Fibroblast of lung (primary cell): ENCODE measurements at places on chromosomes 12 and 14.

- no peak for DNase-seq
These were observed 20.5 kb upstream of the IFNG-AS1 start for GRCh38 chr12:67968725-67969124.

GRCh38 chr12:6347367-6348338 is 5.8 kb upstream of the TNFRSF1A start:
- peak; percentile 71 for DNase-seq

- DNase-seq: no peak
These were observed 51.6 kb downstream of the PPP4R4 start for GRCh38 chr14:94225460-94226378.

DNA sequence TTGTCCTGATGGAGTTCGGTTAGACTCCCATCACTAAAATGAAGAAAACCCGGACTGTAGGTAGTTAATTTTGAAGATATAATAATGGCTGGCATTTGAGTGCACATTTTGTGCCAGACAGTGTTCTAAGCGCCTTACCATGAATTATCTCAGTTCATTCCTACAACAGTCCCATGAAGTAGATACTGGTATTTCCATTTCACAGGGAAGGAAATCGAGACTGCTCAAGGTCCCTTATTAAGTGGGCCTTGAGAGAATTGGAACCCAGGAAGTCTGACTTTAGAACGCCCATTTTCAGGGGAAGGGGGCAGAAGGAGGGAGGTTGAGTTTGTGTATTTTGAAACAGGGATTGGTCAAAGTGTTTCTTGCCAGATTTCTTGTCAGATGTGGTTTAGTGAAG is 855 bp downstream of the MNAT1 start:
- no peak for DNase-seq

GRCh38 chr12:40697566-40698259 is 5.5 kb downstream of the CNTN1 start:
- DNase-seq: no peak

DNA sequence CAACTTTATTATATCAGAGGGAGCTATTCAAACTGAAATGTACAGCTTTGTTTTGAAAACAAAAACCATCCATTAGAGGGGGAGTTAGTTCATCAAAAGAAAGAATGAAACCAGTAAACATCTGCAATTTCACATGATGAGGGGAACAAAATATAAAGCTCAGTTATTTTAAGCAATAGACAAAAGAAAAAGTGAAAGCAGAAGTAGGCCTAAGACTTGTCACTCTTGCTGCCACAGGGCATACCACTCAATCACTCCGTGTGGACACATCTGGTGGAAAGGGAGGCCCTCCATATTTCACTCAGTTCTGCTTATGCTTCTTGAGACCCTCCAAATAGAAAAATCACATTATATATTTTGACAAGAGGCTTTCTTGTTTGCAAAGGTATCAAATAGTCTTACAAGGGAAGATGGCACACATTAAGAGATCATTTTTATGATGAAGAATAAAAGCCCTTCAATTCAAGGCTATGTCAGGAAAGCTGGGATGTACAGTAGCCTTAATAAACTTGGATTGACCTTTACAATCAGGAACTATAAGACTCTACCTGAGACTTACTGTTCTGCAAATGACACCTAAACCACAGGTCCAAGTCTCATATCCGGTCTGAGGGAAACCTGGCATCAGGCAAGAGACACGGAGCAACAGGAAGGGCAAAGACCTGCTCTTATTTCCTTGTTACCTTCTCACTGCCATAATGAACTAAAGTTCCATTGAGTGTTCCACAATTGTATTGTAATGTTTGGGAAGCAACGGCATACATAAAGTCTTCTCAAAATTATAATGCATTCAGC is 222.5 kb upstream of the GRIP1 start:
- DNase-seq: no peak

- DNase-seq: no peak
These were observed 207.1 kb downstream of the ANO4 start for GRCh38 chr12:101001669-101002068.

GRCh38 chr12:32390572-32391219 is 8.7 kb upstream of the FGD4 start:
- DNase-seq: no peak

DNA sequence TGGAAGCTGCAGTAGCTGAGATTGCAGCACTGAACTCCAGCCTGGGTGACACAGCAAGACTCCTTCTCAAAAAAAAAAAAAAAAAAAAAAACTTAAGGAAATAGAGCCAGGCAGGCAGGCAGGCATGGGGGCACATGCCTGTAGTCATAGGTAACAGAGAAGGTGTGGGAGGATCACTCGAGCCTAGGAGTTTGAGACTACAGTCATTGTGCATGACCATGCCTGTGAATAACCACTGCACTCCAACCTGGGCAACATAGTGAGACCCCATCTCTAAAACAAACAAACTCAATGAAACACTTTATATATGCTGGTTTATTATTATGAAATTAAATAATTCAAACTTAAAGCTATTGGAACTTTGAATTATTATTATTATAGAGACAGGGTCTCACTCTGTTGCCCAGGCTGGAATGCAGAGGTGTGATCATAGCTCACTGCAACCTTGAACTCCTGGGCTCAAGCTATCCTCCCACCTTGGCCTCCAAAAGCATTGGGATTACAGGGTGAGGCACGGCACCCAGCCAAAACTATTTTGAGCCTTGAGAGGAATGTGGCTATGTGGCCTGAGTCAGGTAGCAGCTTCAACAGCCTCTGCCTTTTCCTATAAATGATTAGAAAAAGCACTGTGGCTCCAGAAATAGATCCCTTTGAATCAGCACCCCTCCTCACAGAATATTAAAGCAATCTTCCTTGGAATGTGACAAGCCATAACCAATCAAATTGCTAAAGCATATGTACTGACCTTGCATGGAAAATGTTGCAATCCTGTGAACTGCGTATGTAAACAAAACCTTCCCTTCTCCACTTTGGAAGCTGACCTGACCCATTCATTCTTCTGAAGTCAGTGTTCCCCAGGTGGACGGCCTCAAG is 34.7 kb upstream of the YY1 start:
- DNase-seq: peak; percentile 32

DNA sequence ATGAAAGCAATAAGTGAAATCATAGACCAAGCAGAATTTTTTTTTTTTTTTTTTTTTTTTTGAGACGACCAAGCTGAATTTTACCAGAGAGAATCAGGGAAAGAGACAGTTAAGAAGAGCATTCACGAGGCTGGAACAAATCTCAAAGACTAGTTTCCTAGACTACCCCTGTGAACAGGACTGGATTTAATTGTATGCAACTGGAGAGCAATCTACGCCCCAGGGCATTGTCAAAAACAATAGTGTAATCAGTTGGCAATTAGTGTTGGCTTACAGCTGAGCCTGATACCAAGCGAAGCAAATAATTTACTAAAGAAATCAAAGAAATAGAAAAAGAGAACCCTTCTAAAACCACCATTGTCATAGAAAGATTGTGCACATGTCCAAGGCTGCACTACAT is 232.9 kb upstream of the CPNE8 start:
- DNase-seq: no peak

- DNase-seq: no peak
These were observed 98.9 kb downstream of the ARID2 start for GRCh38 chr12:45828402-45828801.

DNA sequence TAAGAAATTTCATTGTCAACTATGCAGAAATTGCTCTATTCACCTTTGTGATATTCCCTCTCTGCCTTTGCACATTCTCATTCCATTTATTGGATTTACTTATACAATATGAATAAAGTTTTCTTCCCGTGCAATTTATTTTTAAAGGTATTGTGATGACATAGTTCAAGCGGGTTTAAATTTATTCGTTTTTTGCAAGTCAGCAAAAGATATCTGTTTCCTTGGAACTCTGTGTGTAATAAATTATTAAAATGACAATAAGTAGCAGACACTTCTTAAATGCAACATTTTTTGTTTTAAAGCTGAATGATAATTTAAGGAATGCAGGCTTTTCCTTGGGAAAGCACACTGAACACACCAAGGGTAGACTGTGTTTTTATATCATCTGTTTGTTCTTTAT is 143.1 kb downstream of the SLC41A2 start:
- no peak for DNase-seq

GRCh38 chr14:76376878-76377734 is 1.2 kb downstream of the ESRRB start:
- no peak for DNase-seq

GRCh38 chr14:76133103-76133502 is 18.6 kb upstream of the GPATCH2L start:
- peak; percentile 11 for DNase-seq

DNA sequence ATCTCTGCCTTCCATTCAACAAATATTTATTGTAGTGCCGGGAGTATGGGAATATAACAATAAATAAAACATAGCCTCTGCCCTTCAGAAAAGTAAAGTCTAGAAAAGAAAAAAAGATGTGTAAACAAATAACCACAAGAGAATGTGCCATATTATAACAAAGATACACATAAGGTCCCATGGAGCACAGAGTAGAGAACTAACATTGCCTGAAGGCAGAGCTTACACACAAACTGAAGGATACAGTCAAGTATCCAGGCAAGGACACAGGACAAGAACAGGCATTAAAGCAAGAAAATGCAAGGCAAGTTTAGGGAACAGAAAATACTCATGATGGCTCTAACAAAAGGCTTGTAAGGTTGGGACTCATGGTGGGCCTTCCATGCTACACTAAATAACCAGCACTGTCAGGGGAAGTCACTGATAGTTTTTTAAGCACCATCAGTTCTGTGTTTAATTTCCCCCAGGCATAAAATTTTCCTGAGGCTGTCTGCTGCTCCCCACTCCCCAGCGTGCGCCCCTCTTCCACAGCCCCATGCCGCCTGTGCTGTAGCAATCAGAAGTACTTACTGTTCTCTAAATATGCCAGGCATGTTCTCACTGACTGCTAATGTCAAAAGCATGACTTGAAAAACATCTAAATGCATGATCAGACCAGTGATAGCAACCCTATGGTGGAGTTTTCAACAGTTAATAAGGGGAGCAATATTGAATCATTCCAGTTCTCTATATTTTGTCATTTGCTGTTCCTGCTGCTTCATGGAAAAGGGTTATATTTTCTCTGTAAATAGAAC is 77.8 kb downstream of the ANKS1B start:
- no peak for DNase-seq

GRCh38 chr14:67641902-67642749 is 22.4 kb downstream of the ARG2 start:
- no peak for DNase-seq

DNA sequence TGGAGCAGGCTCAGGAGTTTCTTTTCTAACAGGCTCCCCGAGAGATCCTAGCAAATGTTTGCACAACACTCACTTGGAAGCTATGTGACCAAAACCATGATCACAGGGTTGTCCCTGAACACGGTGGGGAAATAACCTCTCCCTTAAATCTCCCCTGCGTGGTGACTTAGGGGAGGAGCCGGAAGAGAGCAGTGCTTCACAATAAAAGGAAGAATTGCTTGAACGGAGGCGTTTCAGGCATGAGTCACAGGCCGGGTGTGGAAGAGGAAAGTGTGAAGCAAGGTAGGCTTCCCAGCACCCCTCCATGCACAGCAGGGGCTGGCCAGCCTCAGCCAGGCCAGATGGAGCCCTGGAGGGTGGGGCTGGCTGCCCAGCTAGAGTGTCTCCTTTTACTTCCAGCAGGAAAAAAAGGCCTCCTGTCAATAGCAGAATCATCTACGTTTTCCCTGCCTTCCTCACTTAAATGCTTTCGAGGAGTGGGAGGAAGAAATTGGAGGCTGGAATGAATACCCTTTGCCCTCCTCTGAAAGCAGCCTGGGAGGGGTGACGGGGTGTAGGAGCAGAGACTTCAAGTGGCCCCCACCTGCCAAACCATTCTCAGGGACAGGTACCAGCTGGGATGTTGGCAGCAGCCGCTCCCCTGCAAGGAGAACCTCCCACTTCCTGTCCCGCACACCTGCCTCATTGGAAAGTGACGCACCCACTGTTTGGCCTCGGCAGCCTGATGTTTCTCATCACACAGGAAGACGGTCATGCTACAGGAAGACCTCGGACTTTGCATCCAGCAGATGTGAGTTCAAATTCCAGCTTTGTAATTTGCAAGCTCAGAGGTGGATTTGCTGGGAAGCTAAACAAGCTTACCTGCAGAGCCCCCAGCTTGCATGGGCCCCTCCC is 30.1 kb upstream of the PPP2R5C start:
- DNase-seq: peak; percentile 38
